Neural crest cell (in vitro differentiated cells): ENCODE measurements at places on chromosomes 3 and 15. TPM values are rescaled to one million over a fixed set of nuclear protein-coding genes. Genes with fewer than 3 reads are reported as not detected.
A peak's percentile ranks its signal among the peaks of the same experiment; 100 is the strongest.

KCNH8 gene
- 3.5 and 3.8 TPM in 2 replicates for total RNA-seq

TMEM266 gene
- 0.34 and 0.58 TPM in 2 replicates for total RNA-seq

GRCh38 chr15:67865331-67865730 lies 25.5 kb upstream of the RNU6-1 start:
- H3K4me1 ChIP-seq, result peaks cover 5% of the 10 kb centered on the region
- no peak overlapping the region for H3K4me3 ChIP-seq
- H3K36me3 ChIP-seq, result peaks cover 7% of the 10 kb centered on the region
- no peak for DNase-seq
- H3K27ac ChIP-seq, result no peak overlapping the region

GP5 gene
- 0.09 TPM in 1 of 2 replicates, not detected in the other for total RNA-seq

DNA sequence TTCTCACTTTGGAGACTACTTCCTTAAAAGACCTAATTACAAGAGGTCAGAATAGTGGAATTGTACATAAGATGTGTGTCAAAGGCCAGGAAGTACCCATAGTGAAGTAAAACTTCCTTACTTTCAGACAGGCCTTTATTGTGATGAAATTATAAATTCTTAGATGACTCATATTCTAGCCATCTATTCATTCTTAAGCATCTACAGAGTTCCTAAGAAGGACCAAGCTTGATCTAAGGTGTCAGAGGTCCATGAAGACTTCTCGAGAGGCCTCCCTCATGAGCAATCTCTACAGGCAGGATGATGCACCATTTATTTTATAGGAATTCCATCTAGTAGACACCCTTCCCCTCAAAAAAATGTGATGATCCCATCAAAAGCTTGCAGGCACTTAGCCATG lies 493.3 kb downstream of the MAGI1 start:
- no peak overlapping the region for H3K27ac ChIP-seq
- no peak for DNase-seq
- no peaks in the 10 kb centered on the region for H3K27me3 ChIP-seq
- peaks cover 11% of the 10 kb centered on the region for H3K36me3 ChIP-seq
- no peak overlapping the region for H3K4me3 ChIP-seq

GRCh38 chr3:138186803-138187295 lies 252 bp upstream of the ARMC8 start:
- DNase-seq, result peak; percentile 76
- peak overlapping the region; percentile 98 for H3K4me3 ChIP-seq
- peaks cover 6% of the 10 kb centered on the region for H3K36me3 ChIP-seq
- peaks cover 38% of the 10 kb centered on the region for H3K4me1 ChIP-seq
- peaks cover 46% of the 10 kb centered on the region for H3K27me3 ChIP-seq

PLAAT1 gene
- total RNA-seq, result 3.0 and 4.0 TPM in 2 replicates

- no peaks in the 10 kb centered on the region for H3K27me3 ChIP-seq
- peaks cover 3% of the 10 kb centered on the region for H3K4me1 ChIP-seq
- no peaks in the 10 kb centered on the region for H3K36me3 ChIP-seq
- H3K4me3 ChIP-seq, result no peak overlapping the region
- H3K27ac ChIP-seq, result peak overlapping the region; percentile 69
Observed at GRCh38 chr3:15768421-15769255, 29.1 kb downstream of the ANKRD28 start.

- no peak overlapping the region for H3K27ac ChIP-seq
- no peaks in the 10 kb centered on the region for H3K36me3 ChIP-seq
- H3K4me1 ChIP-seq, result peaks cover 33% of the 10 kb centered on the region
- no peak for DNase-seq
- no peaks in the 10 kb centered on the region for H3K27me3 ChIP-seq
Observed at GRCh38 chr15:74258456-74259291, 22.5 kb downstream of the CCDC33 start.

CADM2 gene
- total RNA-seq, result 3.5 and 4.2 TPM in 2 replicates

GRCh38 chr3:45145223-45145622 lies 955 bp downstream of the CDCP1 start:
- H3K27me3 ChIP-seq, result peaks cover 87% of the 10 kb centered on the region
- H3K36me3 ChIP-seq, result peaks cover 4% of the 10 kb centered on the region
- H3K4me1 ChIP-seq, result no peaks in the 10 kb centered on the region
- H3K27ac ChIP-seq, result no peak overlapping the region

DNA sequence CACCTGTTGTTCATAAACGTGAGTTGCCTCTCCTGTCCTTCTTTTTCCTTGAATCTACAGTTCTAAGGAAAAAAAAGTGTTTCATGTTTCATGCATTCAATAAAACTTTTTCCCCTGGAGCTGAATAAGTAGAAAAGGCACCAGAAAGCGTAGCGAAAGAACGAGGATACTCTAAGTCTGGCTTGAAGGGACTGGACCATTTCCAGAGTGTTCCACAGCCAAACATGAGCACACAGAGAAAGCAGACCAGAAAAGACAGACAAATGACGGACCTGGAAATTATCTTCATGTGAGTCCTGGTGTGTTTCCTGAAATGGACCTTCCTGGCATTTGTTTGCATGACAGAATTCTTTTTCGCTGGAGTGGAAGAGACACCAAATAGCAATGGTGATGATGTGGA lies 204.7 kb downstream of the SV2B start:
- peaks cover 71% of the 10 kb centered on the region for H3K27me3 ChIP-seq
- no peak overlapping the region for H3K27ac ChIP-seq
- no peaks in the 10 kb centered on the region for H3K36me3 ChIP-seq
- H3K4me1 ChIP-seq, result peaks cover 6% of the 10 kb centered on the region

DGKG gene
- 0.18 TPM in 1 of 2 replicates, not detected in the other for total RNA-seq

GRCh38 chr15:74723754-74724334 lies 1.5 kb downstream of the CYP1A1 start:
- no peak overlapping the region for H3K27ac ChIP-seq
- no peak for DNase-seq
- peaks cover 24% of the 10 kb centered on the region for H3K4me1 ChIP-seq
- no peaks in the 10 kb centered on the region for H3K36me3 ChIP-seq
- peaks cover 6% of the 10 kb centered on the region for H3K27me3 ChIP-seq
- peak overlapping the region; percentile 54 for H3K4me3 ChIP-seq

PLSCR5 gene
- not detected in 2 replicates for total RNA-seq

RETNLB gene
- not detected in 2 replicates for total RNA-seq

DNA sequence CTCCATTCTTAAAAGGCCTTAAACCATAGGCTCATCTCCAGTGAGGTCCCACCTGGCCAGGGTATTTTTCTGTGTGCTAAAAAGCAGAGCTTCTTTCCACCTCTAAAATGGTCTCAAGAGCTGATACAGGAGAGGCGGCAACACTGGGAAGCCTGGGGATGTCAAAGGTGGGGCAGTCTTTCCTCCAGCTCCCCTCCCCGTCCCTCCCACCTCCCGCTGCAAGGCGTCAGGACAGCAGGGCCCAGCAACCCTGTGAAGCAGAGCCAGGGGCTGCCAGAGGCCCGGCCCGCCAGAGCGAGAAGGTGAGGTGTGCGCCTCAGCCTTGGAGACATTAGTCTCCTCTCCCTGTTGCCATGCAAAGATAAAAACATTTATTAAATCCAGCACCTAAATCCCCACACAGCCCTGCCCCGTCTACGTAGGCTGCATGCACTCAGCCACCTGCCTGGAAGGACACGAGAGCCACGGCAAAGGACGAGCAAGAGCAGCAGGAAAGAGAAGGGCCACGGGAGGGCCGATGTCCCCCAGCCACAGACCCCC lies 75.6 kb downstream of the FAM174B start:
- no peak for DNase-seq
- H3K27me3 ChIP-seq, result peaks cover 3% of the 10 kb centered on the region
- no peak overlapping the region for H3K27ac ChIP-seq
- H3K4me1 ChIP-seq, result no peaks in the 10 kb centered on the region
- H3K36me3 ChIP-seq, result no peaks in the 10 kb centered on the region

- peaks cover 4% of the 10 kb centered on the region for H3K27me3 ChIP-seq
- no peak overlapping the region for H3K27ac ChIP-seq
- H3K36me3 ChIP-seq, result no peaks in the 10 kb centered on the region
- H3K4me1 ChIP-seq, result no peaks in the 10 kb centered on the region
Observed at GRCh38 chr3:99330924-99331532, 307.4 kb upstream of the COL8A1 start.

DNA sequence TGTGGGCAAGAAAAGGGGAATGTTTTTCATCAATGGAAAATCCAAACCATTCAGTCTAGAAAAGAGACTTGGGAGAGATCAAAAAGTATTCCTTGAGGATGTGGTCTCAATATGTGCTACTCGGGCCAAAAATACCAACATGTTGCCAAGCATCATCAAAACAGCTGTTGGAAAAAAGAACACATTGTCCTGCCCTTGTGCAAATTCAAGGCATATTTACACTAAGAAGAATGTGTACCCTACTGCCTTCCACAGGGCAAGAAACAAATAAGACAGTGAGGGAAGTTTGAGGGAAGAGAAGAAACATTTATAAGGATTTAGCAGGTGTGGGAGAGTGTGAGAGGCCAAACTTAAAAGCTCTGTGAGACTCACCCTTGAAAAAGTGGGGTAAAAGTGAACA lies 252.1 kb downstream of the NTRK3 start:
- H3K27ac ChIP-seq, result no peak overlapping the region
- no peaks in the 10 kb centered on the region for H3K36me3 ChIP-seq
- DNase-seq, result no peak
- H3K4me1 ChIP-seq, result no peaks in the 10 kb centered on the region

- H3K27ac ChIP-seq, result no peak overlapping the region
- DNase-seq, result no peak
- peaks cover 9% of the 10 kb centered on the region for H3K27me3 ChIP-seq
- no peaks in the 10 kb centered on the region for H3K4me1 ChIP-seq
Observed at GRCh38 chr3:123353850-123354233, 95.0 kb downstream of the ADCY5 start.

DNA sequence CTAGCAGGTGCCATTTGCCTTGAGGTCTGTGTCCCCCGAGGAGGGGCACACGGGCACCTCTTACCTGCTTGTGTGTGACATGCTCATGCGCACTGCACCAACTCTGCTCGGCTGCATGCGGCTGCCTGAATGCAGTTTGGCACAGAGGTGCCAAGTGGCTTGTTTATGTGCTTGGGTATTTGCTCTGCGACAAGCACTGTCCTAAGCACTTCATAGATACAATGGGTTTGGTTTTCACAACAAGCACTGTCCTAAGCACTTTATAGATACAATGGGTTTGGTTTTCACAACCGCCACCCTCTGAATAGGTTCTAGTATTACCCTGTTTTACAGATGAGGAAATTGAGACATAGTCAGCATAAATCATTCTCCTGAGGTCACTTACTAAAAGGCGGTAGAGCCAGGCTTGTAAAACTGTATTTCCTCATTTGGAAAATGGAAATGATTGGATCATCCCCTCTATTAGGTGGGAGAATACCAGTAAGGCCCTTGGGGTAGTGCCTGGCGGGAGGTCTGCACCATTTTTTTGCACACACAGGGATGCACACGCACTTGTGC lies 487 bp downstream of the ITIH4 start:
- H3K4me3 ChIP-seq, result no peak overlapping the region
- H3K4me1 ChIP-seq, result peaks cover 13% of the 10 kb centered on the region
- no peak for DNase-seq
- no peak overlapping the region for H3K27ac ChIP-seq
- H3K36me3 ChIP-seq, result no peaks in the 10 kb centered on the region

SEMA6D gene
- total RNA-seq, result 11.1 and 11.8 TPM in 2 replicates

DNA sequence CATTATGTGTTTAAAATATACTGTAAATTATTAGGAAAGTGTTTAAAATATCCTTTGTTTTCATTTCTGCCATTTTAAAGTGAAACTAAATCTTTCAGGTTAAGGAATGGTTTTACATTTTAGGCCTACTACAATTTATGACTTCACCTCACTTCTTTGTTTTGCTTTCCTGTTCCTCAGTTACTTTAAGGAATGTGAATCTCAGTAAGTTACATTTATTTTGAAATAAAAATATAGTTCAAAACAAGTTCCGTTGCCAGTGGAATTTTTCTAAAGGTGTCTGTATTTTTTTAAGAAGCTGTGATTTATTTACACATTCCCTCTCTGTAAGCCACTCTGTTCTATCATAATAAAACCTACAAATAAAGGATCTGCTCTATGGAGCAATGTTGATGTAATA lies 630.9 kb upstream of the AGTR1 start:
- no peaks in the 10 kb centered on the region for H3K27me3 ChIP-seq
- H3K4me3 ChIP-seq, result no peak overlapping the region
- H3K27ac ChIP-seq, result no peak overlapping the region
- no peak for DNase-seq
- no peaks in the 10 kb centered on the region for H3K4me1 ChIP-seq

DNA sequence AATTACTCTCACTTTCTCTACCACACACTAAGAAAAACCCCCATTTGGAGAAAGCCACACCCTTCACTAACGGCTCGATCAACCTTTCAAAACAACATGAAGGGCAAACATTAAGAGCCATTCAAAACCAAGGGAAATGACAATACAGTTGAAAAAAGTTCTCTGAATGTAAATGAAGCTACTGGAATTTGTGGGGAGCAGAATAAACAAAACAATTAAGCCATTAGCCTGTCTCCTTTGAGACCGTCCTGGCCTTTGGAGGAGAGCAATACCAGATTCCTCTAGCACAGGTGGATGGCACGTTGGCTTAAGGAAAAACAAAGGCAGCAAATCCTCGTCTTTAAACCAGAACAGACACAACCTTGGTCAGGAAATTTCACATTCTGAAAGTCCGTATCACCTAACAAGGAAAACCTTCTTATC lies 18.7 kb downstream of the MYO1E start:
- H3K4me1 ChIP-seq, result peaks cover 6% of the 10 kb centered on the region
- H3K4me3 ChIP-seq, result no peak overlapping the region

GRCh38 chr3:144270100-144270499 lies 298.5 kb downstream of the DIPK2A start:
- H3K4me3 ChIP-seq, result no peak overlapping the region
- H3K27ac ChIP-seq, result no peak overlapping the region
- no peaks in the 10 kb centered on the region for H3K4me1 ChIP-seq
- no peaks in the 10 kb centered on the region for H3K36me3 ChIP-seq
- DNase-seq, result no peak

DNA sequence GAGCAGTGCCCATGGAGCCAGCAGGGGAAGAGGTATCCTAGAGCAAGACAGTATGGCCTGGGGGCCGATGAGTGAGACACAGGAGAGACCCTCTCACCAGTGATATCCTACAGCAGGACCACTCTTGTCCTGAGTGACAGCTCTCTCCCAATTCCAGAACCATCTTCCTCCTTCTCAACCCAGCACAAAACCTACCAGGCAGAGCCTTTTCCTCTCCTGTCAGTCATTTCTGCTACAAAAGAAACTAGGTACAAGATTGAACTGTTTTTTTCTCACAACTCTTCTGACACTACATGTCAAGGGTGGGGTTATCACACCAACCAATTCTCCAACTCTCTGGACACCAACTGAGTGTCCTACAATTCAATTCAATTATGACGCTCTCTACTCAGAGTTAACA lies 506.6 kb downstream of the EPHB1 start:
- peaks cover 5% of the 10 kb centered on the region for H3K27me3 ChIP-seq
- no peak overlapping the region for H3K27ac ChIP-seq
- no peaks in the 10 kb centered on the region for H3K36me3 ChIP-seq

ZDHHC3 gene
- total RNA-seq, result 56.7 and 62.2 TPM in 2 replicates
